ENCODE measurements at places on chromosomes 6 and 20.

GRCh38 chr20:7629880-7630279, 310.4 kb downstream of the HAO1 start:
- no peak for DNase-seq

- DNase-seq, result no peak
Observed at GRCh38 chr20:38237381-38237780, 23.2 kb downstream of the KIAA1755 start.

DNA sequence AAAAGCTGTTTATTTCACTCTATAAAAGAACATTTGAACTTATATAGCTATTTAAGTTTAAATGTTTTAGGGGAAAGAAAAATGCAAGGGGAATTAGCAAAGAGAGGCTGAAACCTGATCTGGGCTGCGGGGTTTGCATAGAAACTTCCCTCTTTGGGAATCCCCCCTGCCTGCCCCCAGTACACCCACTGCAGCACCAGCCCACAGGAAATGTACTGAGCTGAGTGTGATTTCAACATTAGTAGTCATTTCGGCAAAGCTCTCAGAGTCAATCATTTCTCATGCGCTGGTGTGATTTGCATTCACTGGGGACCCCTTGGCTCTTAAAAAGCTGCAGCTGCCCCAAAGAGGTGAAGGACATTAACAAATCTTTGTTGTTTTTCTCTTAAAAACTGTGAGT, 859.4 kb downstream of the MAFB start:
- DNase-seq, result no peak

DNA sequence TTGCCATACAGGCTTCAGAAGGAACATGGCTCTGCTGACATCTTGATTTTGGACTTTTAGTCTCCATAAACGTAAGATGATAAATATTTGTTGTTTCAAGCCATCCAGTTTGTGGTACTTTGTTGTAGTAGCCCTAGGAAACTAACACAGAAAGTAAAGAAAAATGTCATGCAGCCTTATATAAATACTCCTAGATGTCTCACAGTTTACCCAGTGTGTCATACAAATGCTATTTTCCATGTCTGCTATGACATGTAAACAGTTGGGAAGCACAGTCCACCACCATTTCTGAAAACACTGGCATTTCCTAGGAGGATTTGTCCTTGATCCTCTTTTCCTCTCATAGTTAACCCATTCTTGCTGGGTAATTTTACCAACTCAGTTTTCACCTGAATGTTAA, 30.6 kb upstream of the ME1 start:
- DNase-seq, result no peak

- DNase-seq, result no peak
Observed at GRCh38 chr6:130625825-130626527, 201.2 kb upstream of the SMLR1 start.

- no peak for DNase-seq
Observed at GRCh38 chr6:155341130-155341828, 27.0 kb upstream of the TFB1M start.

DNA sequence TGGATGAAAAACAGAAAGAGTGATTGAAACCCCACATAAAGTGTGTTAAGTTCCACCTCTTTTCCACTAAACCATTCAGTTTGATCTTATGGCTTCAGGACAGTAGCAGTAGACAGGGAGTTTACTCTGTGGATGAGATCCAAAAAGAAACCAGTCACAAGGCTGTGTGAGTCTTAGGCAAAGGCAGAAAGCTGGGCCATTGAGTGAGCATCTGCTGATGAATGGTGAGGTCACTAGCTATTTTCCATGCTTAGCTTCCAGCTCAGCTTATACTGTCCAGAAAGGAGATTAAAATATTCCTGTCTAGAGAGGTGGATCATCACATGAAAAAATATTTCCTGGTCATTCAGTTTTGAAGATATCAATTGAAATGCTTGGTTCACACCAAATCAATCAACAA, 1643.9 kb downstream of the HACE1 start:
- DNase-seq, result no peak

GRCh38 chr20:19412254-19412653, 199.8 kb downstream of the SLC24A3 start:
- no peak for DNase-seq

GRCh38 chr20:32909451-32909850, 50.7 kb downstream of the EFCAB8 start:
- no peak for DNase-seq

GRCh38 chr20:51637241-51637640, 94.7 kb upstream of the NFATC2 start:
- no peak for DNase-seq

- DNase-seq, result no peak
Observed at GRCh38 chr20:44965651-44966029, 672 bp upstream of the STK4 start.

DNA sequence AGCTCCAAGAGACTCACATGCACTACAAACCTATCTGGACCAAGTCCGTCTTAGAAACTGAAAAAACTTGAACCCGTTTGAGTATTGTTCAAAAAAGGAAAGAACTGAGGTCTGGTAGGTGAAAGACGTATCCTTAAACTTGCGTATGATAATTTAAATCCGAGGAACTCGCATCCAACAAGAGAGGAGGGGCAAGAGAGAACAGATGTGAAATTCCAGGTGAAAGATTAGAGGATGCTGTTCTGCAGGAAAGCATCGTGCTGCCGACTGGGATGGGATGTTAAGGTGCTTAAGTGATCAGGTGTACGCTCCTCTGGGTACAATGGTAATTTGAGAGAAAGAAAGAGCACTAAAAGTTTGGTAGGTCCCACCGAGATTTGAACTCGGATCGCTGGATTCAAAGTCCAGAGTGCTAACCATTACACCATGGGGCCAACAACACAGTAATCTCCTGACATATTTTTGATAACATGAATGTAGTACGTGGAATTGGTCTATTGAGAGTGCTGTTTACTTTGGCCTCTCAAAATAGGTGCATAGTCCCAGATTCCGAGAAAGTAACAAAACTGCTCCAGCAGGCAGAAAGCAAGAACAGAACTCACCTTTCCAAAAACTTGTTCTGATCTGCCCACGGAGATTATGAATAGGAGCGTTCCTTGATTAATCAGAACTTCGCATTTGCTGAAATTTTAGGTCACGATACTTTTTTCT, 53.5 kb upstream of the BTN3A2 start:
- peak; percentile 76 for DNase-seq

DNA sequence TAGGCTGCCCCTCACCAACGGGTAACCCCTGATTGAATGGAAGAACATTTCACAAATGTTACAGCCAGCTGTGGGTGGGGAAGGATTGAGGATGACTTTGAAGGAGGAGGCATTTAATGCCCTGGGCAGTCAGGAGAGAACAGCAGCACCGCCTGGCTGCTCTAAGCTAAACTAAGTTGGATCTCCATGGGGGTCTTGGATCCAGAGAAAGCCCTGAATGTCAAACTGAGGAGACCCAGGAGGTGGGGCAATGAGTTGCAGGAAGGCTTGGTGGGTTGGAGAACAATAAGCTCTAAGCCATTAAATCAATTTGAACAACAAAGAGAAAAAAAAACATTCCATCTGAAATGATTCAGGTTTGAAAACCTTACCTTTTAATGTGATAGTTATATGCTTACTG, 35.4 kb downstream of the TMX4 start:
- no peak for DNase-seq

DNA sequence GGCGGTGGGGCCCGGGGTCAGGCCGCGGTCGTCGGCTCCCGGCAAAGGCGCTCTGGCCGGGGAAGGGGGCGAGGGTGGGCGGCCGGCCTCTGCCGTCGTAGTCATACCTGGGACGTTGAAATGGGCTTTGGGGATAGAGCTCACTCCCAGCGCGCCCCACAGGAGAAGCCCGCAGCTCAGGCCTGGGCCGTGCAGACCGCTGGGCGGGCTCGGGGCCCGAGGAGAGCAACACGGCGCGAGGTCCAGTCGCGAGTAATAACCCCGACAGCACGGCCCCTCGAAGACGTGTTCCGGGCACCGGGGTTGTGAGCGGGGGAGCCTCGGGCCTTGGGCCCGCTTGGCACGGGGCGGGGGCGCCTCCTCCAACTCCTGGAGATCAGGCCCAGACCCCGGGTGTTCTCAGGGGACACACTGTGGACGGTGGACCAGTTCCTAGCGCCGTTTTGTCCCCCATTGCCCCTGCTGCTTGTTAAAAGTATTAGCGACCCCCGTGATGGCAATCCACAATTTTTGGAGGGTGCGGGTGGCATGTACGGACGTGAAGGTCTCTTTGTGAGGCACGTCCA, 10.9 kb downstream of the FOXC1 start:
- no peak for DNase-seq

DNA sequence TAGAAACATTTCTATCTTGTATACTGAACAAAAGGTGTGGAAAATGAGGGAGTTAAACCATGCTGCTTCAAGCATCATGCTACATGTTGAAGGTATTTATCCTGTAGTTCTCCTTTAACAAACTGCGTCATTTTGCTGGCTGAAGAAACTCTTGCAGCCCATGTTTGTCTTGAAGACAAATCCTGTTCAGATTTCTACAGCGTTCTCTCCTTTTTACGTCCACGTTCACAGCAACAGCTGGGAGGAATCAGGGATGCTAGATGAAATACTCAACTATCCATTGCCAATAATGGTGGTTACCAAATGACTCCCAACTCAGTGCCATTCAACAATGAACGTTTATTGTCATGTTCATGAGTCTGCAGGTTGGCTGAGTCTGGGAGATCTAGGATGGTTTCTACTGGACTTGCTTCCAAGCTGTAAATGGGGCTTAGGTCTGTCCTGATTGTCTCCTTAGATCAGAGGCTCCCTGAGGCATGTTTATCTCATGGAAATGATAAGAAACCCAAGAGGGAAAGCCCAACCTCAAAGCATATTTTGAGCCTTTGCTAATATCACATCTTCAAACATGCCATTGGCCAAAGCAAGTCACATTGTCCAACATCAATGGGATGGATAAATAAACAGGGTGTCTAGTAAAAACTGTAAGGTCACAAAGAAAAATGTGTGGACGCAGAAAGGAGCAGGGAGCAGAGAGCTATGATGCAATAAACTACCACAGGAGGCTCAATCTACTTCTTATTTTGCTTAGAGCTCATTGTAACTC, 2.7 kb upstream of the PLCB1 start:
- DNase-seq, result peak; percentile 45

- DNase-seq, result no peak
Observed at GRCh38 chr6:149769676-149770075, 20.1 kb downstream of the PCMT1 start.

DNA sequence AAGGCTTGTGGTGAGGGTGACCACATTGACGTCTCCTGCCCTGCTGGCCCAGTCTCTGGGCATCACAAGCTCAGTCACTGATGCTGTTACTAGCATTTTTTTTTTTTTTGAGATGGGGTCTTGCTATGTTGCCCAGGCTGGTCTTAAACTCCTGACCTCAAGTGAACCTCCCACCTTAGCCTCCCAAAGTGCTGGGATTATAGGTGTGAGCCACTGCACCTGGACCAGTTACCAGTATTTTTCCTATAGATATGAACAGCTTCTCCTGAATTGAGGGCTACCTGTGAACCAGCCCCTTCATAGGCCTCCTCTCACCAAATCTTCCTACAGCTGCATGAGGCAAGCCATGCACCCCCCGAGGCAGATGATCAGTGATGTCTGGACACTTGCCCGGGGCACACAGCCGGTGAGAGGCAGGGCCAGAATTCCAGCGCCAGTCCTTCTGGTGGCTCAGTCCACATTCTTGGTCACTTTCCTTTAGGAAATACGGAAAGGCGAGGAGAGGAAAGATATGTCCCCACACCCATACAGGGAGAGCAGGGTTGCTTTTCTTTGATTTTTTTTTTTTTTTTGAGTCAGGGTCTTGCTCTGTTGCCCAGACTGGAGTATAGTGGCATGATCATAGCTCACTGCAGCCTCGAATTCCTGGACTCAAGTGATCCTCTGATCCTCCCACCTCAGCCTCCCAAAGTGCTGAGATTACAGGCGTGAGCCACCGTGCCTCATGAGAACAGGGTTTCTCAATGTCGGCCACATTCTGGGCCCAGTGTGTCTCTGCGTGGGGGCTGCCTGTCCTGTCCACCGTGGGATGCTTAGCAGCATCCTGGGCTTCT, 50.7 kb downstream of the UBE2V1 start:
- DNase-seq, result no peak

Measured in NCI-H460 (cell line).